ENCODE measurements at places on chromosomes 3 and 15. TPM values are rescaled to one million over a fixed set of nuclear protein-coding genes. Genes with fewer than 3 reads are reported as not detected.

GRCh38 chr3:189953551-189953950, 167.1 kb downstream of the P3H2 start:
- no peaks in the 10 kb centered on the region for H3K36me3 ChIP-seq
- H3K4me3 ChIP-seq = no peak overlapping the region
- H3K4me1 ChIP-seq = peaks cover 7% of the 10 kb centered on the region
- H3K27ac ChIP-seq = no peak overlapping the region

DNA sequence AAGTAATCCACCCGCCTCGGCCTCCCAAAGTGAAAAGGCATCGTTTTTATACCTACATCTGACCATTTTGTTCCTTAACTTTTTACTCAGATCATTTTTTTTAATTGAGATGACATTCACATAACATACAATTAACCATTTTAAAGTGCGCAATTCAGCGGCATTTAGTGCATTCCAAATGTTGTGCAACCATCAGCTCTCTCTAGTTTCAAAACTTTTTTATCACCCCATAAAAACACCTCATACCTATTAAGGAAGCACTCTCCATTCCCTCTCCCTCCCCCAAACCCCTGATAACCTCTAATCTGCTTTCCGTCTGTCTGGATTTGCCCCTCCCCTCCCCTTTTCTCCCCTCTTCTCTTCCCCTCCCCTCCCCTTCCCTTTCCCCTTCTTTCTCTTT, 310.1 kb downstream of the UACA start:
- H3K36me3 ChIP-seq = no peaks in the 10 kb centered on the region
- no peak overlapping the region for H3K4me3 ChIP-seq
- peaks cover 37% of the 10 kb centered on the region for H3K27me3 ChIP-seq
- H3K4me1 ChIP-seq = no peaks in the 10 kb centered on the region

DNA sequence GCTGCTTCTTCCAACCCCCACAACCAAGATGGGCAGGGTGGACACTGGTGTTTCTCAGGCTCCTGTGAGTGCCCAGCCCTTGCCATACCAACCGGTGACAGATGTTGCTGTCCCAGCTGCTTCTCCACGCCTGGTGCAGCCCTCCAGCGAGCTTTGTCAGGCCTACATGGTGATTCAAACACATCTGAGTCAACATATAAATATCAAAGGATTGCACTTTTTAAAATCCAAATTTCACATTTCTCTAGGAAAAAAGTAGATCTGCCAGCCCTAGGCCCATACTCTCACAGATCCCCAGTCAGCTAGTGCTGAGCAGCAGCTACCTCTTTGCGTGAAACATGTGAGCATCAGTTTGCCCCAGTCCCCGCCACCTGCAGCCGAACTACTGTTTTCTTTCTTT, 52.7 kb downstream of the RPN1 start:
- H3K27ac ChIP-seq = no peak overlapping the region
- H3K27me3 ChIP-seq = no peaks in the 10 kb centered on the region
- no peak for DNase-seq
- H3K4me1 ChIP-seq = no peaks in the 10 kb centered on the region
- H3K4me3 ChIP-seq = no peak overlapping the region

The LRRC31 gene
- 0.67 TPM for total RNA-seq

The LTF gene
- total RNA-seq = 0.33 TPM

Measured in progenitor cell of endocrine pancreas (in vitro differentiated cells).